ENCODE measurements at places on chromosomes 1 and 21. TPM values are rescaled to one million over a fixed set of nuclear protein-coding genes. Genes with fewer than 3 reads are reported as not detected.

TEX38 gene
- 0.65 TPM for total RNA-seq

UBL4B gene
- not detected for total RNA-seq

PGLYRP4 gene
- total RNA-seq = 0.21 TPM

ESRRG gene
- total RNA-seq = not detected

AK5 gene
- 4.4 TPM for total RNA-seq

SAMD11 gene
- total RNA-seq = 0.12 TPM

NDUFV3 gene
- total RNA-seq = 21.7 TPM

EXTL1 gene
- total RNA-seq = not detected

RGS13 gene
- not detected for total RNA-seq

ANKRD35 gene
- 0.41 TPM for total RNA-seq

- no peak for DNase-seq
Measured at GRCh38 chr1:63214553-63214952, 107.8 kb upstream of the FOXD3 start.

DNA sequence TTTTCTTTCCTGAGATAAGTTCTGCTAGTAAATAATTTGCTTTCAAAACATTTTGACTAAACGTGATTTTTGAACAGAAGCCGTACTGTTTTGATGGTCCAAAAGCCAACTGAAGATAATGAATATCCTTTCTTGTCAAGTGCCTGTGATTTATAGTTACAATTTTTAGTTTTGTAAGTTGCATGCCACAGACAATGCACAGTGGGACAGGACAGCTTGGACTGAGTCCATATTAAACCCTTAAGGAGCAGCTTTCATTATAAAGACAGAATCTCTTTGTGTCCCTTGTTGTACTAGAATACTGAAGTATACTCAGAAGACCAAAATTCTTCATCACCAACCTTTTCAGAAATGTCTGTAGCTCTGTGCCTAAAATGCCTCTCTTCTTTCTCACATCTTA lies 92.2 kb downstream of the LTN1 start:
- DNase-seq = no peak

- DNase-seq = peak; percentile 18
Measured at GRCh38 chr1:51534447-51534846, 15.4 kb upstream of the EPS15 start.

DNA sequence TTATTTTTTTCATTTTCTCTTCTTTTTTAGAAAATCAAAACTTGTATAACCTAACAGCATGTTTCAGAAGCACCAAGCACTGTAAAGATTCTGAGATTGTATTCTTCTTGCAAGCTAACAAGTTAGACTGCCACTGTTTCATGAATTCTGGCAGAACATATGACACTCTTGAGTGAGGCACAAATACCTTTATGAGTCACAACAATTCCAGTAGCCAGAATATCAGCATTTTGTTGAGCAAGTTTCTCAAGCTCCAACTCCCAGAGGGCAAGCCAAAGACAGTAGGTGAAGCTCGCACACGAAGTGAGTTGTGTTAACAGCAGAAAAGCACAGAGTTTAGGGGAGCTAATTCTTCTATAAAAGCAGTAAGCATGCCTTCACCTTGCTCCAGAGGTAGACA lies 268.8 kb upstream of the NCAM2 start:
- no peak for DNase-seq

GRCh38 chr1:156281693-156282478 lies 739 bp downstream of the SMG5 start:
- DNase-seq = peak; percentile 30

- DNase-seq = no peak
Measured at GRCh38 chr1:52400131-52400530, 4.1 kb downstream of the ORC1 start.

- DNase-seq = no peak
Measured at GRCh38 chr1:5976726-5977493, 15.3 kb downstream of the NPHP4 start.

DNA sequence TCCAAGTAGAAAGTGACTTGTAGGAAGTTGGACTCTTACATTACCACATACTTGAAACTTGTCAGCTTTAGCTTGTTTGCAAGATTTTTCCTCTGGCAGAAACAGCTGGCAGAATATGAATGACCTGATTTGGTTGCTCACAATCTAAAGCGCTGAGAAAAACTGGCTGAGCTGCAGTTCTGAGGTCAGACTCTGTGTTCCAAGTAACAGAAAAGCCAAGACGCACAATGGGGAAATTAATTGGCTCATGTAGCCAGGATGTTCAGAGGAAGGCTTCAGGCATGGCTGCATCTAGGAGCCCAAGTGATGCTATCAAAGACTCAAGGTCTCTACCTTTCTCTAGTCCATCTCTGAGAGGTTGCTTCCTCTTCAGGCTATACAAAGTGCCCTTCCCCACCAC lies 27.0 kb downstream of the ALPL start:
- no peak for DNase-seq

GRCh38 chr1:44354268-44354839 lies 703 bp downstream of the ERI3 start:
- no peak for DNase-seq

DNA sequence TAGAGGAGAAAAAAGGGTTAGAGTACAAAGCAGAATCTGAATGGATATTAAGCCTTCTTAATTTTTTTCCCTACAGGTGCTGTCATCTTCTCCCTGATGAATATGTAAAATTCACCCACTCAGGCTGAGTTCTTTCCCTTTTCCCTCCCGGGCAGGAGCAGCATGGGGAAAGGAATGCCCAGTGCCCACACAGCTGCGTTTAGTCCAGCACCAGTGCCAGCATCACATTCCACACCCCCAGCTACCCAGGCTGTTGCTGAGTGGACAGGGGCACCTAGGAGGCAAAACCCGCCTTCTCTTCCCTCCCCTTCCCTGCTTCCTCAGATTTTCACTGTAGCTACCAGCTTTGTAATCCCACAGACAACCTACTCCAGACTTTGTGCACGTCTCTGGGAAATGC lies 3.4 kb upstream of the CADM3 start:
- no peak for DNase-seq

DNA sequence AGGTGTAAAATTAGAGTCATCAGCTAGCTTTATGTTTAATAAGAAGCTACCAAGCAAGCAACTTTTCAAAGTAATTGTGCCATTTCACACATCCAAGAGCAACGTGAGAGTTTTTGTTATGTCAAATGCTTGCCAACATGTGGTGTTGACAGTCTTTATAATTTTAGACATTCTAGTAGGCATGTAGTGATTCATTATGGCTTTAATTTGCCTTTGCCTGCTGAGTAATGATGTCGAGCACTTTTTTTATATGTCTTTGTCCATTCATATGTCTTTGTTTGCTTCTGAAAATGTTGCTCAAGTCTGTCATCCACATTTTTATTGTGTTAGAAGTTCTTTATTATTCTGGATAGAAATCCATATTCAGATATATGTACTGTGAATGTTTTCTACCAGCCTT lies 21.4 kb upstream of the CHIT1 start:
- DNase-seq = no peak

DNA sequence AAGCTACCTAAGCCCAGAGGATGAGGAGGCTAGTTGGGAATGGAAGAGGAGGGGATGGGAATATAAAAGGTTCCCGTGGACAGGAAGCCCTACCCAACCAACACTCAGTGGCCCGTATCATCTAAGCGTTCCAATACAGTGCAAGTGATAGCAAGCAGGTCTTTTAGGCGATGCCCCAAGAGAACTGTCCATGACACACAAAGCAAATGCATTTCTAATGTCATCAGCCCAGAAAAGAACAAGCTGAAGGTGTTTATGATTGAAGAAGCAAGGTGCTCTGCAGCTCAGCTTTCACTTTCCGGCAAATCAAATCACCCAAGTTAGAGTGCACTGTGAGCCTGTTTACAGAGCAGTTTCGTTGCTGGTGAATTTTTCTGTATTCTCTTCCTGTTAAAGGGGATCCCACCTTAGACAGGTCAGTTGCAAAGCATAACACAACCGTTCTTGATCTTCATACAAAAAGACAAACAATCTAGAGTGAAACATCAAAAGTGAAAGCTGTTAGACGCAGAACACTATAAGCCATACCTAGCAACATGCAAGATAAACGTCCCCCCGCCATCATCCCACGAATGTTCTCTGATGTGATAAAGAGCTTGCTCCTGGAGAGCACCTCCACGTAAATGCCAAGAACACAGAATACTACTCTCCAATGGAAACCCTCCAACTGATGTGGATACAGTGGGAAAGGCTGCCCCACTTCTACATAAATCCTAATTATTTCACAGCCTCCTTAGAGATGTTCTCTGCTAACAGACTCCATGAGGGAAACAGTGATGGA lies 54.0 kb downstream of the PGBD5 start:
- DNase-seq = no peak

DNA sequence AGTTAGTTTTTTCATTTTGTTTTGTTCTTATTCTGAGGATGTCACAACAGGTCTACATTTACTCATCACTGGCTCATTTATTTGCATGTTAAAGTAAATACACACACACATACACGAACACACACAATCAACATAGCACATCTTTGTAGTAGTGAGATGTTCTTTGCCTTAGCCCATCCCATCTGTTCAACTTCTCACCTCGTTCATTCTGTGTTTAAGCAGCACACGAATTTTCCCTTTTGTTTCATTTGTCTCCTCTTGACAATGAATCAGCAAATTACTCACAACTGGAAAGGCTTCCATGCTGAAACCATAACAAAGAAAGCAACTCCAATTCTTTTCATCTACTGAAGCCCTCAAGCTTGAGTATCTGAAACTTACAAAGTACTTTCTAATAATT lies 133.3 kb upstream of the CHRM3 start:
- DNase-seq = no peak

DNA sequence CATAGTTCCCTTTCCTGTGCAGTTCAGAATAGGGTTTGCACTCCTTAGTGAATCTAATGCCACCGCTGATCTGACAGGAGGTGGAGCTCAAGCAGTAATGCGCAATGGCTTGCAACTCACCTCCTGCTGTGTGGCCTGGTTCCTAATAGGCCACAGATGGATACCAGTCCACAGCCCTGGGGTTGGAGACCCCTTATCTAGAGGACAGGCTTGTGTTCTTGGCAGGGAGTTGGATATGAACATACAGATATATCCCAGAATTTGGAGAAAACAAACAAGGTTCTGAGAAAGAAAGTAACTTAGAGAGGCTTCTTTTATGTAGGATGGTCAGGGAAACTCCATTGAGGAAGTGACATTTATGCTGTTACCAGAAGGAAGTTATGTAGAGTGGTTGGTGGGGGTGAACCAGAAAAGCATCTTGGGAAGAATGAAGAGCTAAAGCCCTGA lies 5.1 kb upstream of the PTPRC start:
- no peak for DNase-seq

DNA sequence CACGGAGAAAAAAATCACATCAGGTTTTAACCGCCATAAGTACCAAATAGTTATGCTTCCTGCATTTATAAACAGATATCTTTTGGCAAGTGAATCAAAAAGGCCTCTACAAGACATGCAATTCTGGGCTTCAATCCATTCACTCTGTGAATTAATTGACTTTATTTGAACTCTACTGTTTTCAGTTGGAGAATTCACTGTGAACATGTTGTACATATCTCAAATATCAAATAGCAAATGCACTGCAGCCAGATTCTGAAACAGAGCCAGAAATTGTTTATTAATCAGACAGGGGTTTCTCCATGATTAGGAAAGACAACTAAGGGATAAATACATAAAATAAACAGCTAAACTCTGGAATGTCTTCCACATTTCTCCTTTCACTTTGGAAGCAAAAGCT lies 445.4 kb upstream of the NFIA start:
- DNase-seq = no peak

- DNase-seq = peak; percentile 35
Measured at GRCh38 chr21:37208056-37208721, 58.9 kb downstream of the VPS26C start.

DNA sequence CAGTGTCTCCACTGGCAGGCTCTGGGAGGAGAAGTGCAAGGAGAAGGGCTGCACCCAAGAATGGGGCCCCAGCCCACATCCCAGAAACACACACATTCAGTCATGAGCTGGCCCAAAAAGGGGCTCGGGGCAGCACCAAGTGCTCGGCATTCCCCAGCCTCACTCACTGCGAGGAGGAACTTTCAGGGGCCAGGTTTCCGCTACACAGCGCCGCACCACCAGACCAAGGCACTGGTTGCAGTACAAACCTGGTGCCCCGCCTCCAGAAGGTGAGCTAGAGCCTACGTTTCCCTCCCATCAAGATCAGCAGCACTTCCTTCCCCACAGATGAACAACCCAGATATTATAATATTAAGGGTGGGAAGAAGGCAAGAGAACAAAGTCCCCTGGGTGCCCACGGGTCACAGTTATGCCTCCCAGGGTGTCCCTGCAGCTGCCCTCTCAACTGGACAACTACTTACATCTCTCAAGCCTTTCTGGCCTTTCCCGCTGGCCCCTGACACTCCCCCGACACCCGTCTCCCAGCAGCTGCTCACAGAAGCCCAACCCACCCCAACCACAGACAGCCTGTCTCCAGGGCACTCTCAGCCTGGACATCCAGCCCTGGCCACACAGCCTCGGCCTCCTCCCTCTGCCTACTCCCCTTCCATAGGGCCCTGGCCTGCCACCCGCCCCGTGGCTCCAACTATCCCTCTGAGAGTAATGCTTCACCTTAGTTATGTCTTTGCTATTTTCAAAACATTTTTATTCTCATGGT lies 3.8 kb downstream of the PBXIP1 start:
- peak; percentile 65 for DNase-seq

GRCh38 chr1:36351227-36351977 lies 28.0 kb upstream of the EVA1B start:
- DNase-seq = no peak

DNA sequence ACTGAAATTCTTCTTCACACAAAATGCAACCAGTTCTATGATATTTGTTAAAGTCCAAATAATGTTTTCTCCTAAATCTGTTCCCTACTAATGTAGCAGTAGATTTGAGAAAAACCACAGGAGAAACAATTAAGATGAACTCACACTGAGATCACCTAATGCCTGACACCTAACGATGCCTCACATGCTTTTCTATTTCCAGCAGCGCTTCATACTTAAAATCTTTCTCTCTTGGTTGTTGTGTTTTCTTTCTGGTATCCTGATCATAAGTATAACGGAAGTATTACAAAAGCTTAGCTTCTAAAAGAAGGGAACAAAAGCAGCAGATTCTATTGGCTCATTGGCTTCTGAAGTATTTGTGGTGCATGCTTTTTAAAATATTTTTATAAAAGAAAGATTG lies 267.2 kb upstream of the SGIP1 start:
- DNase-seq = no peak

DNA sequence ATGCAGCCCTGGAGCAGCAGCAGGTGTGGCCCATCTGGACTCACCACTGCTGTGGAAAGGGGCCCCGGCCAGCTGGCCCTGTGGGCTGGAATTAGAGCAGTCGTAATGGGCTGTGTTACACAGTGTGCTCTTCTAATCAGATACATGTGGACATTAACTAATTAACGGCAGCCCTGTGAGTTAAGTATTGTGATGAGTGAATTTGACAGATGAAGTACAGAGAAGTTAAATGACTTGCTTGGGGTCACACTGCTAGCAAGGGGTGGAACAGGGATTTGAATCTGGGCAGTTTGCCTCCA lies 58.6 kb downstream of the MDM4 start:
- no peak for DNase-seq

DNA sequence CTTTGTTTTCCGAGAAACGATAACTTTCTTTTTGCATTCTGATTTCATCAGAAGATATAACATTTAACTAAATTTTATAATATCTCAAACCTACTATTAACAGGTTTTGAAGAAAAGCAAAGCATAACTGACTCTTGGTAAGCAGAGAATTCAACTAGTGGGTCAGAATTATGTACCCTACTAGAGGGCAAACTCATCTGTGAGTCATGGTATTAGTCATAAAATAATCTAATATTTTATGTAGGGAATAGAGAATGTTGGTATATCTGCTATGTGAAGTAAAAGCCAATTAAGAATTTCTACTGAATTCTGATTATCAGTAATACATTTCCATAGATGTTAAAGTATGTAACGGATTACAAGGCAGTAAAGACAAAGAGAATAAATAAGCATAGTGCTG lies 56.8 kb downstream of the USP1 start:
- no peak for DNase-seq

- no peak for DNase-seq
Measured at GRCh38 chr1:183328371-183328770, 89.8 kb downstream of the NMNAT2 start.

All from activated T-cell treated with anti-CD3 and anti-CD28 coated beads, Interleukin-2, amount 50 U/mL, for 72 hours (primary cell).